ENCODE measurements at places on chromosomes 3 and 15.

GRCh38 chr3:123547881-123548519 is 36.9 kb downstream of the HACD2 start:
- DNase-seq = no peak

DNA sequence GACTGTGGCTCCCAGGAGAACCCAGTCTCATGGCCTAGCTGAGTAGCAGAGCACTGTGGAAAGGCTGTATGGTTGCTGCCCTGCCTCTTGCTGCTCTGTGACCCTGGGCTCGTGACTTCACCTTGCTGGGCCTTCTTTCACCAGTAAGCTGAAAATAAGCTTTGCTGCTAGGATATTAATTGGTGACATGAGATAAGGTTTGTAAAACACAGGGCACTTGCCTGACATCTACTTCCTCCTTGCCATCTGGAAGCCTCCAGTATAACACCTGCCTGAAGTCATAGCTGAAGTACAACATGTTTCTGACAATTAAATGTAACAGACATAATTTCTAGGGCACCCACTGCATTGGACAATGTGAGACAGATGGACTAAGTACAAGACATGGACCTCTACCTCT is 53.6 kb downstream of the CLEC3B start:
- DNase-seq = no peak

DNA sequence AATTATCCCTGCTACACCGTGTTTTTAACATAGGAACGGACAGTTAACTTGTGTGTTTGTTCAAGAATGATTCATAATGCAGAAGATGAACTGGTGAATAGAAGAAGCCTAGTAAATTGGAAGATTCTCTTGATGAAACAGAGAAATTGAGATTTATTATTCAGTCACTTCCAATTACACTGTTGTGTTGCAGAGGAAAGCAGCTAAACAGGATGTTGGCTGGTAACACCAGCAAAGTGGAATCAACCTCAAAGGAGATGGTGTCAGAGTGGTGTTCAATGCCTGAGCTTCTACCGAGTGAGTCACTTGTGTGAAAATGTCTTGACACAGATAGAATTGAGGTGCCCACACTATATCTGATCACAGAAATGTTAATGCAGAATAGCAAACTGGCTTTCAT is 399.6 kb downstream of the LPP start:
- DNase-seq = no peak

DNA sequence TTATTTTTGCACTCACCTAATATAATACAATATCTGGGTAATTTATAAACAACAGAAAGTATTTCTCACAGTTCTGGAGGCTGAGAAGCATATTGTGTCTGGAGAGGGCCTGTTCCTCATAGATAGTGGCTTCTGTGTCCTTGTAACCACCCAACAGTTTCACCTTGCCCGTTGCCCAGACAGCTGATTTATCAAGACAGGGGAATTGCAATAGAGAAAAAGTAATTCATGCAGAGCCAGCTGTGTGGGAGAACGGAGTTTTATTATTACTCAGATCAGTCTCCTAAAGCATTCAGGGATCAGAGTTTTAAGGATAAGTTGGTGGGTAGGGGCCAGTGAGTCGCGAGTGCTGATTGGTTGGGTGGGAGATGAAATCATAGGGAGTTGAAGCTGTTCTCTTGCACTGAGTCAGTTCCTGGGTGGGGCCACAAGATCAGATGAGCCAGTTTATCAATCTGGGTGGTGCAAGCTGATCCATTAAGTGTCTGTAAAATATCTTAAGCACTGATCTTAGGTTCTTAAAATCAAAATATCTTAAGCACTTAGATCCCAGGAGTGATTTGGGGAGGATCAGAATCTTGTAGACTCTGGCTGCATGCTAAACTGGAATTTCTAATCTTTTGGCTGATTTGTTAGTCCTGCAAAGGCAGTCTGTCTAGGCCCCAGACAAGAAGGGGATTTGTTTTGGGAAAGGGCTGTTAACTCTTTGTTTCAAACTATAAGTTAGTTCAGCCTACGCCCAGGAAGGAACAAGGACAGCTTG is 33.9 kb upstream of the C15orf39 start:
- no peak for DNase-seq

GRCh38 chr3:186909078-186909853 is 21.1 kb upstream of the ST6GAL1 start:
- DNase-seq = peak; percentile 64

DNA sequence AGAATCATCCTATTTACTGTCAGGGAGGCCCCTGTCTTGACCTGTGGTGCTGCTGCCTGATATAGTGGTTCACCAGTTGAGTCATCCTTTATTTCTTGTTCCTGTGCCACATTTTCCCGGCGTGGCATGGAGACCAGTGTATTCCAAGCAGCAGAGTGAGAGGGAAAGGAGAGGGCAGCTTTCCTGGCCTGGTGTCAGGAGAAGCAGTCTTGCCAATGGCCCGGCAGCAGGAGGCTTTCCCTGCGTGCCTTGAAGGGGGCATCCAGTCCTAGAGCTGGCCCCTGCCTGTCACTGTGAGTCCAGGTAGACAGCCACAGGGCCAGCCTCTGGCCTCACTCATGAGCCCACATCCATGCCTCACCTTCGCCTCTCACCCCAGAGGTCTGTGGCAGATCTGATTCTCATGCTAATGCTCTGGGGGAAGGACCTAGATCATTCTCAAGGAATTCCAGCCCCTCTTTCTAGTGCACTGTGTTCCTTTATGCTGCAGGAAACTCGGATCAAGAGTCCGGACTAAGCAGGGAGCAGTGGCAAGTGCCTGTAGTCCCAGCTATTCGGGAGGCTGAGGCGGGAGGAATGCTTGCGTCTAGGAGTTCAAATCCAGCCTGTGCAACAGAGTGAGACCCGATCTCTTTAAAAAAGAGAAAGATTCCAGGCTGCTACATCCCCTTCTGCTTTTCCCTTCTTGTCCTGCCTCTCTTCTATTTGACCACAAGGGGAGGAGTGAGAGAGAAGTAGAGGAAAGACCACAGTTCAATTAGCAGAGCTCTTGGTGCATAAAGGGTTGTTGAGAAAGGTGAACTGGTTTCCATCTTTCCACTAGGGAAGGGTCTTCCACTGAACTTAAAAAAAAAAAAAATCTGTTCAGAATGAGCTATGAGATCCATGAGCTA is 66.8 kb upstream of the HACD2 start:
- DNase-seq = no peak

DNA sequence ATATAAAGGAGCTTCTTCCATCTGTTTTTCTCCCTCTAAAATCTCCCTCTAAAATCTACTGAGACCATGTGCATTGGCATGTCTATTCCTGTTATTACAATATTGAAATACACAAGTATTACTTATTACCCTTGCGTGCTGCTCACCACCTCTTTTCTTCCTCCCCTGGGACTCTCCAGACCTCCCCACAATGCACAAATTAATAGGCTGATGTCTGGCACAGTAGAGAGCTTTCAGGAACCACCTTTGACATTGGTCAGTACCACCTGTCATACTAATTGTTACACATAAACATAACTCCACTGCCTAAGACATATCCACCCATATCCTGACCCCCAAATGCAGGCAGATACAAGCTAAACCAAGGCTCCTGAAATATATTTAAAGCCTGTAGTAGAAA is 722.6 kb downstream of the FHIT start:
- DNase-seq = no peak

- no peak for DNase-seq
Observed at GRCh38 chr3:54045061-54045815, 77.1 kb upstream of the CACNA2D3 start.

GRCh38 chr3:130725746-130726145 is 20.9 kb downstream of the PIK3R4 start:
- no peak for DNase-seq

- no peak for DNase-seq
Observed at GRCh38 chr3:130897316-130897715, 3.4 kb downstream of the ATP2C1 start.

DNA sequence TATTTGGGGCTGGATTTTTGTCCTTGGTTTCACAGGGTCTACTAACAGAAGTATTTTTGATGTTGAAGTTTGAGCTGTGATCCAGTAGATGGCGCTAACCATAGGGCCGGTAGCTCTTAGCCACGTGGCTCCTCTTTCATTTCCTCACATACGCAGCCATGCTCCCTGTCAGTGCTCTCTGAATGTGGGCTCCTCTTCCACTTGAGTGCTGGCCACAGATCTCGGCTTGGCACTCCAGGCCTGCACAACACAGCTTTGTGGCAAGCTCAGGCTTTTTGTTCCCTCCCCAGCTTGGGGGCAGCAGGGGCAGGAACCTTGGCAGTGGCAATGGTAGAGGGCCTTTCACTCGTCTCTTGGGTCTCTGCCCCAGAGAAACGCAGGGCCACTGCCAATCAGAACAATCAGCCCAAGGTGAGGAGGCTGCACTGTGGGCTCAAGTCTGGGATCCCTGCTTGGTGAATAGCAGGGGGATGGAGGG is 18.6 kb upstream of the DNAAF4 start:
- DNase-seq = no peak

DNA sequence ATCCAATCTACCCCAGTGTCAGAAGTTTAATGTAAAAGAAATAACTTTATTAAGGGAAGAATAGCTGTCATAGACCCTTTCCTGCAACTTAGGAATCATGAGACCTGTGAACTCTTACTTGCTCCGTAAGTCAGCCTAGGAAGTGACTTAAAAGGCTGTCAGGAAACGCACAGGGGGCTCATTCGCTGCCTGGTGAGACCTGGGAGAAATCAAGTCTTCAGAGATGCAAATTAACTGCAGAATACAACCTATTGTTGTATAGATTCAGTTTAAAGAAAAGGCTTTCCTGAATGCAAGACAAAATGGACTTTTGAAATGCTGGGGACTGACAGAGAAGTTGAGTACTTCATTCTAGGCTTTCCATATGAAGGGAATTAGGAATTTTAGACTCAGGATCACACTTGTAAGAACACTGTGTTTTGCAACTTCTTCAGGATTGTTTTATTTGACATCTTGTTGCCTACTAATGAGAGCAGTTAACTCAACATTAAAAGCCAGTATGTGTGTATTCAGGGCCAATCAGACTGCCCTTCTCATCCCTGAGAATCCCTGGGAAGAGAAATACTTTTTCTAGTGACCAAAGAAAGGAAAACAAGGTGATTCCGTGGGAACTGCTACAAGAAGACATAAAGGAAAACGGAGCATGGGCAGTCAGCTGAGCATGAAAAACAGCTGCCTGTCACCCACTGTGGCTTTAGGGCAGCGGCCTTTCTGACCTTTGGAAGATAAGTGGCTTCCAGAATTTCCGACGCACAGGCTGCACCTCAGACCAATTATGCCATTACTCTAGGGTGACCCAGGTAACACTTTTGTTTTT is 18.5 kb upstream of the DPPA4 start:
- DNase-seq = no peak

GRCh38 chr15:98920091-98920880 is 87.3 kb downstream of the PGPEP1L start:
- DNase-seq = no peak

DNA sequence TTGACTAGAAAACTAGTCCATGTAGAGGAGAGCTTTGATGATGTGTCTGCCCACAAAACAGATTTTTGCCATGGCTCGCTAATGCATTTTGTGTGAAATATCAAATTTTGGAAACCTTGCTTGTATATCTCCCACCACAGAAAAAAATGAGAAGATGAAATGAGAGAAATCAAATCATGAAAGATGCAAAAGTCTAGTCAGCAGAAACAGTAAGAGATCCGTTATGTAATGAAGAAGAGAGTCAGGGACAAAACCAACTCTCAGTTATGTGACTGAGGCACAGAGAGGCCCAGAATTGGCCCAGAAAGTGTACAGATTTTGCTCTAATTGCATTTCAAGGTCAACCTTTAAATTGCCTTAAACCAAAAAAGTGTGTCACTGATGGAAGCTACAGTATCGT is 107.0 kb downstream of the FILIP1L start:
- DNase-seq = no peak

- peak; percentile 79 for DNase-seq
Observed at GRCh38 chr3:56683122-56683817, at the start of gene TASOR. Gene TASOR, minus strand, starts transcription at chr3:56683265. Its CDS starts 259 bp downstream, at chr3:56683006.

- DNase-seq = no peak
Observed at GRCh38 chr3:129282727-129283327, 4.2 kb downstream of the HMCES start.

DNA sequence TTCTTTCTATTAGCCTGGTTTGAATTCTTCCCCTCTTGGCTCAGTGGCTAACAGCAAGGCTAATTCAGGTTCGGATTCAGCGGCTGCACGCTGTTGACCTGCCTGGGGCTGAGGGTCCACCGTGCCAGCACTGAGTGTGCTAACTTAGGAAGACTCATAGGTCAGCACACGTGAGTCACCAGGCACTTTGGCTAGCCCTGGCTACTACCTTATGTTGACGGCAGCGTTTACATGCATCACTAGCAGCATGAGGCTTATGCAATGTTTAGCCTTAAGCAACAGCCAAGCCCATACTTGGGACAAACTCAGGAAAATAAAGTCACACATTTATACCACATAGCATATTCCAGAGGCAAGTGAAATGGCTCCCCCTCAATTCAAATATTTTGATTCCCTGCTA is 137.7 kb downstream of the RAB11A start:
- no peak for DNase-seq

- no peak for DNase-seq
Observed at GRCh38 chr15:59830873-59831272, 141.8 kb upstream of the BNIP2 start.

DNA sequence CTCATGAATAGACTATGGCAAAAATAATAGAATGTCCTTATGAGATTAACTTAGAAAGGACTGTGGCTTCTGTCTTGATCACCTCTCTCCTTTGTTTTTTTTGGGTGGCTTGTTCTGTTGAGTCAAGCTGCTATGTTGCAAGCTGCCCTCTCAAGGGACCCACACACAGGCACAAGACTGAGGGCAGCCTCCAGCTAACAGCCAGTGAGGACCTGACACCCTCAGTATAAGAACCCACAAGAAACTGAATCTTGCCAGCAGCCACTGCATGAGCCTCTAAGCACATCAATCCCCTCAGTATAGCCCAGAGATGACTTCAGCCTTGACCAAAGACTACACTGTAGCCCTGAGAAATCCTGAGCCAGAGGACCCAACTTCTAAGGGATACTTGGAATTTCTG is 361.1 kb downstream of the MCTP2 start:
- no peak for DNase-seq

- no peak for DNase-seq
Observed at GRCh38 chr3:162302983-162303624, 806.5 kb downstream of the OTOL1 start.

DNA sequence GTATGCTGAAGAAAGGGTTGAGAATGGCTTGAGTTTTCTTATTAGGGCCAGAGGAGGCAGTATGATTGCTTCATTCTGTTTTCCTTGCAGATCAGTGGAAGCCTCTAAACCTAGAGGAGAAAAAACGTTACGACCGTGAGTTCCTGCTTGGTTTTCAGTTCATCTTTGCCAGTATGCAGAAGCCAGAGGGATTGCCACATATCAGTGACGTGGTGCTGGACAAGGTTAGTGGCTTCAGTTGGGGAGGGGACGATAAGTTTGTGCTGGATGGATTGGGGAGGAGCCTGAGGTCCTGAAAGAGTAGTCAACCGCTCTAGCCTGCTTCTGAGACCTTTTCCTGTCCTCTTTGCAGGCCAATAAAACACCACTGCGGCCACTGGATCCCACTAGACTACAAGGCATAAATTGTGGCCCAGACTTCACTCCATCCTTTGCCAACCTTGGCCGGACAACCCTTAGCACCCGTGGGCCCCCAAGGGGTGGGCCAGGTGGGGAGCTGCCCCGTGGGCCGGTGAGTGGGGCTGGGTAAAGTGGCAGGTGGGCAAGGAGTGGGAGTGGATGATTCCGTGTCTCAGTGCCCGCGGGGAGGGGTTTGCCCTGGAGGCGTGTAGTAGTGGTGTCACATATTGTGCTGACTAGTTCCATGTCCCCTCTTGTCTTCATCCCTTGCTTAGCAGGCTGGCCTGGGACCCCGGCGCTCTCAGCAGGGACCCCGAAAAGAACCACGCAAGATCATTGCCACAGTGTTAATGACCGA is 8.5 kb downstream of the EIF4G1 start:
- DNase-seq = no peak

- DNase-seq = no peak
Observed at GRCh38 chr3:108315767-108316301, 19.5 kb downstream of the HHLA2 start.

Data from stimulated activated CD8-positive, alpha-beta memory T cell treated with anti-CD3 and anti-CD28 coated beads, Interleukin-4, amount 100 ng/mL, for 24 hours (primary cell).